ENCODE measurements at places on chromosomes 12 and 14. TPM values are rescaled to one million over a fixed set of nuclear protein-coding genes. Genes with fewer than 3 reads are reported as not detected.

Gene GDF3
- total RNA-seq: not detected

Gene P2RX7
- 15.8 TPM for total RNA-seq

Gene COCH
- total RNA-seq: 0.80 TPM

Gene FAM186B
- not detected for total RNA-seq

Gene PRKAG1
- 73.8 TPM for total RNA-seq

Gene ACTR6
- total RNA-seq: 29.2 TPM

Gene DENR
- total RNA-seq: 71.3 TPM

Gene SLCO1B1
- not detected for total RNA-seq

Gene PPP1R1A
- not detected for total RNA-seq

Gene TMEM63C
- 0.80 TPM for total RNA-seq

Gene C12orf43
- 23.2 TPM for total RNA-seq

Gene SGPP1
- 19.3 TPM for total RNA-seq

Gene OR4E2
- total RNA-seq: not detected

Gene E2F7
- 19.6 TPM for total RNA-seq

Gene P3H3
- total RNA-seq: 0.73 TPM

Gene IL31
- total RNA-seq: not detected

Gene AMN1
- total RNA-seq: 3.4 TPM

Gene NANOG
- total RNA-seq: not detected

Gene CDKL1
- total RNA-seq: 13.6 TPM

Gene HPD
- total RNA-seq: not detected

Gene GALNT16
- total RNA-seq: not detected

Gene CALM1
- 793 TPM for total RNA-seq

Gene PLEKHD1
- 0.16 TPM for total RNA-seq

Gene OR6C3
- not detected for total RNA-seq

Gene MMP19
- total RNA-seq: not detected

Gene DPY19L2
- 0.61 TPM for total RNA-seq

Gene GPR65
- 15.3 TPM for total RNA-seq

Gene PLBD1
- total RNA-seq: not detected

Gene AICDA
- not detected for total RNA-seq

Gene CCDC175
- total RNA-seq: not detected

Gene GNB3
- 0.39 TPM for total RNA-seq

Gene VRTN
- not detected for total RNA-seq

Gene CBLN3
- total RNA-seq: 5.5 TPM

Gene INHBC
- not detected for total RNA-seq

Gene OR6C2
- total RNA-seq: not detected

Gene LMO3
- not detected for total RNA-seq

Gene PRR4
- total RNA-seq: 2.5 TPM

Gene LHX5
- not detected for total RNA-seq

Gene KRT83
- total RNA-seq: not detected

Gene PRIMA1
- not detected for total RNA-seq

Gene KRT85
- total RNA-seq: not detected

Gene GLI1
- total RNA-seq: 2.2 TPM

Gene HOXC9
- not detected for total RNA-seq

Gene C1RL
- 28.4 TPM for total RNA-seq

Gene CCDC91
- total RNA-seq: 16.5 TPM

Gene DNAL1
- total RNA-seq: 4.7 TPM

Gene SERPINA5
- not detected for total RNA-seq

Gene METTL25
- total RNA-seq: 9.6 TPM

Gene PROX2
- not detected for total RNA-seq

Gene OR11H7
- total RNA-seq: not detected

Gene CTDSP2
- total RNA-seq: 114 TPM

Gene SDR9C7
- not detected for total RNA-seq

Gene OVCH1
- not detected for total RNA-seq

Gene RERGL
- total RNA-seq: not detected

Gene TAS2R10
- total RNA-seq: 1.3 TPM

Measured in T-helper 2 cell treated with Interferon-gamma antibody and Interleukin-4, amounts not matched to agents 100 ng/mL and 5 ng/mL, for 36 hours (primary cell).